Type B pancreatic cell (in vitro differentiated cells): ENCODE measurements at places on chromosomes 1 and 21. TPM values are rescaled to one million over a fixed set of nuclear protein-coding genes. Genes with fewer than 3 reads are reported as not detected.

- no peak for DNase-seq
Measured at GRCh38 chr1:165344736-165345135, 11.8 kb downstream of the LMX1A start.

DNA sequence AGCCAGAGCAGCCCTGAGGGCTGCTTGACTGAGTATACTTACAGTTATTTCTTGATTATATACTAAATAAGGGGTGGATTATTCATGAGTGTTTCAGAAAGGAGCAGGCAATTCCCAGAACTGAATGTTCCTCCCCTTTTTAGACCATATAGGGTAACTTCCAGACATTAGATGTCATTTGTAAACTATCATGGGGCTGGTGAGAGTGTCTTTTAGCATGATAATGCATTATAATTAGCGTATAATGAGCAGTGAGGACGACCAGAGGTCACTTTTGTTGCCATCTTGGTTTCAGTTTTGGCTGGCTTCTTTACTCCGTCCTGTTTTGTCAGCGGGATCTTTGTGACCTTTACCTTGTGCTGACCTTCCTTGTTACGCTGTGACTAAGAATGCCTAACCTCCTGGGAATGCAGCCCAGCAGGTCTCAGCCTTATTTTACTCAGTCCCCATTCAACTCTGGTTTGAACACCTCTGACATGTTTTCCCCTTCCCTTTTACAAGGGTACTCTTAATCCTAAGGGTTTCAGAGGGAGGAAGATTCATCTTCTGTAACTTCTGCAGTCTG lies 16.2 kb downstream of the KCTD3 start:
- no peak for DNase-seq

- DNase-seq = no peak
Measured at GRCh38 chr1:181222972-181223505, 134.5 kb downstream of the IER5 start.

DNA sequence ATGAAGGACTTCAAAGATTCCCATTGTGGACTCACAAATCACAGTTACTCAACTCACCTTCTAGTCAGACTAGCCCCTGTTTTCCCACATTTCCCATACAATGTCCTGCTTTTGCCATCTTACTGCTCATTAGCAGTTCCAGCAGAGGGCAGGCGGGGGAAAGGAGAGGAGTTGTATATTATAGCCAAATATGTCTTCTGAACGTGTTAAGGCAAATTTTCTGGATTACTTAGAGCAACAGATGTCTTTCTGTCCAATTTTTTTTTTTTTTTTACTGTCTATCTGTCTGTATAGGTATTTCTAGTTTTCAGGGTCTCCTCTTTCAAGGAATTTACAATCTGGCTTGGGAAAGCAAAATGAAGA lies 29.9 kb upstream of the DDAH1 start:
- DNase-seq = no peak

GRCh38 chr1:182015360-182015759 lies 46.2 kb downstream of the ZNF648 start:
- no peak for DNase-seq

GRCh38 chr1:89355056-89355455 lies 8.8 kb upstream of the GBP6 start:
- no peak for DNase-seq

- DNase-seq = no peak
Measured at GRCh38 chr1:196400478-196401451, 207.5 kb downstream of the KCNT2 start.

- no peak for DNase-seq
Measured at GRCh38 chr1:62103846-62104245, 90.8 kb upstream of the L1TD1 start.

GRCh38 chr1:167515893-167516321 lies 2.4 kb downstream of the CD247 start:
- no peak for DNase-seq

GRCh38 chr1:160768295-160768657 lies 27.7 kb upstream of the LY9 start:
- no peak for DNase-seq

DNA sequence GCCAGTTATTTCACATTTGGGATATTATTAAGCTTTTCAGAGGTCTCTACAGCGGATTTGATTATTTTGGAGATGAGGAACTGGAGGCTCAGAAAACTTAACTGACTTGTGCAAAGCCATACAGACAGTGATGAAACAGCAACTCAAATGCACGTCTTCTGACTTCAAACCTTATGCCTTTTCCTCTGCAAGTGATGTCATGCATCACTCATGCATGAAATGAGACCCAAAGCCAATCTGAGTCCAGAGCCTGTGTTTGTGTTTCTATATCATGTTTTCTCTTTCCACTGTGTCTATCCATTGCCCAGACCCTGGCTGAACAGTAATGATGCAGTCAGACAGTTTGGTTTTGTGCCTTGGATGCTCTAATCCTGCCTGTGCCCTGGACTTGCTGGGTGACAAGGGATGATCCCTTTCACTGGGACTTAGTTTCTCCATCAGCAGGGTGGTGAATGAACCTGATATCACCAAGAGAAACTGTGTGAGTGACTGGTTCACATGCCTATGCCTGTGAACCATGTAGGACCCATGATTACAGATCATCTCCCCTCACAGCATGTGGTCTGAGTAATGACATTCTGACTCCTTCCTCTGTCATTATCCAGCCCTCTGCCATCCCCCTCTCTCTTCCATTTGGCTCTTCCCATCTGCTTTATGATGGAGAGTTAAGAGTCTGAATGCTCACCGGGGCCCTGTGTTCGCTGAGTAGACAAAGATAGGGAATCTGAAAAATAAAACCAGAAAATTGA lies 33.4 kb downstream of the SLAMF6 start:
- no peak for DNase-seq

GRCh38 chr1:241129207-241129960 lies 227.6 kb downstream of the RGS7 start:
- DNase-seq = no peak

GRCh38 chr1:173914366-173914871 lies 2.7 kb downstream of the SERPINC1 start:
- no peak for DNase-seq

GRCh38 chr1:243931957-243932356 lies 81.9 kb upstream of the AKT3 start:
- DNase-seq = no peak

DNA sequence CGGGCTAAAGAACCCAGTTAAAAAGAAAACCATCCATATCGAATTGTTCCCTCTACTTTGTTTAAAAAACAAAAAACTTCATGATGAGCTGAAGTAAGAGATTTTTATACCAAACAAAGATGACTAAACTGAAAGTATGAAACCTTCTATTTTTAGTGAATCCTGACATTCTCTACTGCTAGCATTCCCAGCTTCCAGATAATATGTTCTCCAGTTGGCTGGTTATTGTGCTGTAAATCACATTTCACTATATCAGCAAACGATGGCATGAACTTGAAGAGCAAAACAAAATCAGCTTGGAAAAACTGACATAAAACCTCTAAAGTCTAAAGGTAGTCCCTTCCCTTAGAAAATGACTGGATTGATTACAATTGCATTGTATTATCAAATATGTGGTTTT lies 68.1 kb upstream of the APP start:
- no peak for DNase-seq

DNA sequence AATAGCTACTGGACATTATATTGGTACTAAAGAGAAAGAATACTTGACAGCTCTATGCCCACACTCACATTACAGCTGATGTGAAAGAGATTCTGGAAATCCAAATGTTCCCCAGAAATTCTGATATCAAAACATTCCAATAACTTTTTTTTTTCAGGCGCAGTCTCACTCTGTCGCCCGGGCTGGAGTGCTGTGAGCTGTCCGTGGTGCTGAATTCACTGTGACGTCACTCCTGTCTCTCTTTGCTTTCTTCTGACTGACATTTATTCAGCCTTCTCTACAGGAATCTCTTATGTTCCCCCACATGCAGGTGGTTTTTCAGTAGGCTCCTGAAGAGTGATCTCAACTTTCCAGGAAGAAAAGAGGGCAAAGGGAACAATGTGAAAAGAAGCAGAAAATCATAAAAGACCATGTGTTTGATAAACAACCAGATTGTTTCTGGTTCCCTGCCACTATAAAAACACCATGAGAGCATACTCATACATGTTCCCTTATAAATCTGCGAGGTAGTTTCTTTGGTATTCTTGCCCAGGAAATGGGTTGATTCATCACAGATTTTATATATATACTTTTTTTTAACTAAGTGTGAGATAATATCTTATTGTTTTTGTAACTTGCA lies 6.2 kb downstream of the S100A7A start:
- DNase-seq = no peak

DNA sequence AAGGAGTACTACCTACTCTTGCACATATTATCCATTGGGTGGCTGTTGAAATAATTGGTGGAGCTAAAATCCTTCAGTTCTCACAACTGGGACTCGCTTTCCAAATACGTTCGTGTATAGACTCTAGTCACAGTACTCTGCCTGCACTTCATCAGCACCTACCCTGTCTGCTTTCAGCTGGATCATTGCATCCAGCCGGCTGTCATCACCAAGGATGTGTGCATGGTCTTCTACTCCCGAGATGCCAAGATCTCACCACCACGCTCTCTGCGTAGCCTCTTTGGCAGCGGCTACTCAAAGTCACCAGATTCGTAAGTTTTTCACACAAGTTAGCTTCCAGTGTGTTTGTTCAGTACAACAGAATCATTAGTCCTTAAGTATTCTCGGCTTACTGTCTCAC lies 37.3 kb upstream of the PGD start:
- no peak for DNase-seq

- no peak for DNase-seq
Measured at GRCh38 chr1:201471772-201472171, 2.8 kb upstream of the PHLDA3 start.

DNA sequence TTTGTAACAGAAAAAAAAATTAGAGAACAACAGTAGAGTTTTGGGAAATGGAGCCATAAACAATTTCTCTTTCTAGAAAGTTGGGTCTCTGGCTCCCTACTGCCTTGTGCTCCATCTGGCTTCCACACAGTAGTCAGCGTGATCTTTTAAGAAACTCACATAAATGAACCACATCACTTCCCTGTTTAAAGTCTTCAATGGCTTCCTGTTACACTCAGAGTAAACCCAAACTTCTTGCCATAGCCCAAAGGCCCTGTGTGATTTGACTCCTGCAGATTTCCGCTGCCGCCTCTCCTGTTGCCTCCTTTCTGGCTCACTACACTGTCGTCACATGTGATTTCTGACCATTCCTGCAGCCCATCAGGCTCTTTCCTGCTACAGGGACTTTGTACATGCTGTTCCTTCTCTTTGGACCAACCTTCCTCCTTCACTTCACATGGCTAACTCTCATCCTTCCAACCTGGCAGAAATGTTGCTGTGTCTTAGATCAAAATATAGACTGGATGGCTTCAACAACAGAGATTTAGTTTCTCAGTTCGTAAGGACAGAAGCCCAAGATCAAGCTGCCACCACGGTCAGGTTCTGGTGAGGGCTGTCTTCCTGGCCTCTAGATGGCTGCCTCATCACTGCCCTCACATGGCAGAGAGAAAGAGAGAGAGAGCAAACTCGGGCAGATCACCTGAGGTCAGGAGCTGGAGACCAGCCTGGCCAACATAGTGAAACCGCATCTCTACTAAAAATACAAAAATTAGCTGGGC lies 34.0 kb downstream of the OPRD1 start:
- DNase-seq = no peak

DNA sequence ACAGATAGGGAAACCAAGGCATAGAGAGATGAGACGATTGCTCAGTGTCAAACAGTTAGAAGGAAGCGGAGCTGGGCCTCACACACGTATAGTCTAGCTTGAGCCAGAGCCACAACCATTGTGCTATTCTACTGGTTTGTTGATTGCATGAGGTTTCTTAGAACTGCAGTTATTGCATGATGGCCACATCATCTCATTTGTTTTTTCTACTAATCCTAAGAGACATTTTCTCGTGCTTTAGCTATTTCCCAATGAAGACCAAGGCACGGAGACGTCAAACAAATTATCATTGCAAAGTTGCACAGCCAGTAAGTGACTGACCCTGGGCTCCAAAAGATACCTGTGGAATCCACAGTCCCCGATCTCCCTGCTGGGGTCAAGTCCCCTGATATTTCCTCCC lies 25.1 kb upstream of the ZNF362 start:
- DNase-seq = no peak

DNA sequence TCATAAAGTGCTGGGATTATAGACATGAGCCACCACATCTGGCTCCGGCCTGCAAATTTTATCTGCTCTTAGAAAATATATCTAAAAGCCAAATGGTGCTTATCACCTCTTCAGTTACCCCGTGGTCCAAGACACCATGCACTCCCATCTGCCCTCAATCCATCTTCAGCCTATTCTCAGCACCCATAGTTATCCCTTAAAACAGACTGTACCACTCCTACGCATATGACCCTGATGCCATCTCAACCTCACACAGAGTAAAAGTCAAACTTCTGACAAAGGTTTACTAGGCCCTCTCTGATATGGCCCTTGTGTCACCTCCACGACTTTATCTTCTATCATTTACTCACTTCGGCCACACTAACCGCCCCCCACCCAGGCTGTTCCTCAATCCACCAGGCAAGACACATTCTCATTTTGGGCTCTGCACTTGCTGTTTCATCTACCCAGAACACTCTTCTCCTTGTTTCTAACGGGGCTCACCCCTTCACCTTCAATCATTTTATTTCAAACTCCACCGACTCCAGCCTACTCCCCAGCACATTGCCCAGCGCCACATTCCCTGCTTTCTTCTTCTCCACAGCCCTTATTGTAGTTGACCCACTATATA lies 33.0 kb downstream of the USP48 start:
- DNase-seq = no peak

DNA sequence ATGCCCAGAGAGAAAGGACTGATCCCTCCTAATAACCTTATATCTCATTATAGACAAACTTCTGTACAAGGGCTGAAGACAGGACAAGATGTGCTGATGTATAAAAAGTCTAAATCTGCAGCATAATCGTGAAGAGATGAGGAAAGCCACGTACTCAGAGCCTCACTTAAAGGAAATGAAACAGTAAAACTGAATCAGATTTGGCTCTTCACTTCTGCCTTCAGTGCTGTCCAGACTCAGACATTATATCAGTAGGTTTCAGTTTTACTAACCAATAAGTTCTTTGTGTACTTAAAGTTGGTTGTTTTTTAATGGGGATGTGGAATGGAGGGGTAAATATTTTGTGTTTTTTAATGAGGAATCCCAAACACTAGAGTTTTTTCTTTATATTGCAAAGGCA lies 45.3 kb upstream of the RGS1 start:
- DNase-seq = no peak

KRTAP19-3 gene
- total RNA-seq = not detected in 2 replicates

C1QB gene
- not detected in 2 replicates for total RNA-seq

C1orf56 gene
- total RNA-seq = 4.7 and 8.6 TPM in 2 replicates

FMO1 gene
- total RNA-seq = 0.74 and 1.8 TPM in 2 replicates

SLAMF7 gene
- total RNA-seq = 0.45 and 0.48 TPM in 2 replicates

TRIM46 gene
- 2.0 and 8.1 TPM in 2 replicates for total RNA-seq

ANGPTL1 gene
- total RNA-seq = 0.43 and 17.9 TPM in 2 replicates

GBP5 gene
- total RNA-seq = 0.45 and 0.56 TPM in 2 replicates

CD160 gene
- not detected in 2 replicates for total RNA-seq

GJB5 gene
- total RNA-seq = 2.0 and 7.5 TPM in 2 replicates
